A172 (cell line): ENCODE measurements at places on chromosomes 1 and 21.
A peak's percentile ranks its signal among the peaks of the same experiment; 100 is the strongest.

DNA sequence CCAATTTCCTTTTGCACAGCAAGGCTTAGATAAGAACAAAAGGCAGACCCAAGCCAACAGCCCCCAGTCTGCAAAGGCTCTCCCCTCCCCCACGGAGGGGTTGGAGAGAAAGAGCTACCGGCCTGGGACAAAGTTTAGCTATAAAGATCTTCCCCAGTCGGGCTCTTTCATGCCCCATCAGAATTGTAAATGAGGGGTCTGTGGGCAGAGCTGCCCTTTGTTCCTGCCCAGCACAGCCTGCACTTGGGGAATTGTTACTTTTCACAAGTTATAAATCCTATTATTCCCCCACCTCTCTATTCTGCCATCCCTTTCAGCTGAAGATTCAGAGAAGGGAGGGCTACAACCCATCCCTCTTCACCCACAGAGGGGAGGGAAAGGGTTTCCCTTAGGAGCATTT is 3.5 kb downstream of the MYCL start:
- no peak for DNase-seq

DNA sequence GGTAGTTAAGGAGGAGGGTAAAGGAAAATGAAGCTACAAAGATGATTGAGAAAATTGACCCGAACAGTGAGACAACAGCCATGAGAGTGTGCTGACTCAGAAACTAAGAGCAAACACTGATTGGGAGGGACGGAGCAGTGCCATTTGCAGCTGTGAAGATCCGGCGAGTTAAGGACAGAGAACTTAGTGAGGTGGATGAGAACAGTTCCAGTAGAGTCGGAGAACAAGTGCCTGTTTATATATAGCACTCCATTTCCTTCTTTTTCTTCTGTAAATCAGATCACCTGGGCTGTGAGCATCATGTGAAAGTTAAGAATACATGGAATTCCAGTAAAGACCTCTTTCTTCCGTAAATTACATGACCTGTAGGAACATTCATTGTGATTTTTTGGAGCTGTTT is 145.7 kb downstream of the KCNK2 start:
- no peak for DNase-seq

DNA sequence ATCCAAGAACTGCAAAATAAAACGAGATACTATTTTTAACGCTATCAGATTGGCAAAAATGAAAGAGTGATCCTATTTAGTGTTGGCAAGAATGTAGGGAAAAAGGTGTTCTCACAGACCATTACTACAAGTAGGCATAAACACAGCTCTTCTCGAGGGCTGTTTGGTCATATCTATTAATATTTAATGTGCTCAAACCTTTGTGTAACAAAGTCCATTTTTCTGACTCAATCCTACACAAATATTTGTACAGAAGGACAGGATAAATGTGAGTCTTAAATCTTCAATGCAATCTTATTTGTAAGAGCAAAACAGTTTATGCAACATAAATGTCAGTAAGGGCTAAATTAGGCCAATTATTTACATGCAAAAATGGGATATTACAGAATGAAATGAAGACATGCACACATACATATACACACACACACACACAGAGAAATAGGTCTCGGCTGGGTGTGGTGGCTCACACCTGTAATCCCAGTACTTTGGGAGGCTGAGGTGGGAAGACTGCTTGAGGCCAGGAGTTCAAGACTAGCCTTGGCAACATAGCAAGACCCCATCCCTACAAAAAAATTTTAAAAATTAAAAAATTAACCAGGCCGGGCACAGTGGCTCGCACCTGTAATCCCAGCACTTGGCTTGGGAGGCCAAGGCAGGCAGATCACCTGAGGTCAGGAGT is 17.7 kb downstream of the DHCR24 start:
- DNase-seq: no peak

- DNase-seq: peak; percentile 16
Observed at GRCh38 chr1:239250353-239251035, 135.9 kb upstream of the CHRM3 start.

DNA sequence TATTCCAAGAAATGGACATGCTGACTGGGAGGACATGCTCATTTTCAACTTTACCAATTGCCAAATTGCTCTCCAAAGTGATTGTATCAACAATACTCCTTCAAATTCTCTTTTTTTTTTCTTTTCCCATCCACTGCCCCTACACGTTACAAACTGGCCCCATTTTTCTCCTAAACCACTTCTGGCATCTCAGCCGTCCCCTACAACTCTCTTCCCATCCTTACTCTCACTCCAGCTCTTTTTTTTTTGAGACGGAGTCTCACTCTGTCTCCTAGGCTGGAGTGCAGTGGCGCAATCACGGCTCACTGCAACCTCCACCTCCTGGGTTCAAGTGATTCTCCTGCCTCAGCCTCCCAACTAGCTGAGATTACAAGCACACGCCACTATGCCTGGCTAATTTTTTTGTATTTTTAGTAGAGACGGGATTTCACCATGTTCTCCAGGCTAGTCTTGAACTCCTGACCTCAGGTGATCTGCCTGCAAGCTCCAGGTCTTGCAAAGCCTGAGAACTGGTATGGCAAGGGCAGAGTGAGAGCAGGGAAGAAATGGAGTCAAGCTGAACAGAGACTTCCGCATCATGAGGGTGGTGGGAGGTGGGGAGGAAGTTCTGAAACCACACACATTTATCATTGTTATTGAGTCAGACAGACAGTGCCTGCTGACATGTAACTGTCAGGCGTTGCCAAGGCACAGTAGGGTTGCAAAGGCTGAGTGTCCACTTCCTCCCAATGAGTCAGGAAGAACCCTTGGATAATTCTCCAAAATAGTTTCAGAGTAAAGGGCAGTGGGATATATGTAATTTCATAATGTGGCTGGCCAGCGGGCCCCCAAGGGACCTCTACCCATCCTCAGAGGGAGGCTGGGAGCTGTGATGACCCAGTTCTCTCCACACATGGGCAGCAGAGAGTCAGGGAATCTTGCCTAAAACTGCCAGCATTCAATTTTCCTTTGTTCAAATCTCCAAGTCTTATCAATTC is 17.4 kb downstream of the CELA3A start:
- peak; percentile 80 for DNase-seq

- DNase-seq: no peak
Observed at GRCh38 chr1:113021430-113022085, 51.4 kb upstream of the LRIG2 start.

DNA sequence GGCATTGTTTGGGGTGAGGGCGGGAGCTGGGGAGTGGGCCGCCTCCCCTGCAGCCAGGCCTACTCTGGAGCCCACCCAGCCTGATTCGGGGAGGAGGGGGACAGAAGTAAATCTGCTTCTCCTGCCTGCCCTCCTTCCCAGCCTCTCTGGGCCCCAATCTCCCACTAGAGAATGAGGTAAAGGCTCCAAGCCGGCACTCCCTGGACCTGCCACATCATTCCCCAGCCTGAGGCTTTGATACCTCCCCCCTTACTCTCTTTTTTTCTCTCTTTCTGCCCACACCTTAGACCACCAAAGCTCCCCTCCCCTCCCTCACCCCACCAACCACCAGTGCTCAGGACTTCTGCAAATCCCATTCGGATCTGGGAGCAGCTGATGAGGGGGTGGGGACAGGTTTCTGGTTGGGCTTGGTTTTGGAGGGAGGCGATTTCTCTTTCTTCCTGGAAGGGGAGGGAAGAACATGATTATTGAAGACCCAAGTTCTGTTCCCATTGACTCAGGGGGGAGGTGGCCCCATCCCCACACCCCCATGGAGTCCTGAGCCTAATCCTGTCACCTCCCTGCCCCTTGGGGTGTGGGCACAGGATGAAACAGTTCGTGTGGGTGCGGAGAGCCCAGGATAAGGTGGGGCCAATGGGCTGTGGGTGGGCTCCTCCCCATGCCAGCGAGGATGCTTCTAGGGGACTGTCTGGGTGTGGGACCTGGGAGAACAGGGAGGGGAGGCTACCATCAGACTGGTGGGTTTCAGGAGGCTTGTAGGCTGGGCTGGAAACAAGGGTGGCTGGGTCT is 1.3 kb downstream of the MAP7D1 start:
- no peak for DNase-seq

DNA sequence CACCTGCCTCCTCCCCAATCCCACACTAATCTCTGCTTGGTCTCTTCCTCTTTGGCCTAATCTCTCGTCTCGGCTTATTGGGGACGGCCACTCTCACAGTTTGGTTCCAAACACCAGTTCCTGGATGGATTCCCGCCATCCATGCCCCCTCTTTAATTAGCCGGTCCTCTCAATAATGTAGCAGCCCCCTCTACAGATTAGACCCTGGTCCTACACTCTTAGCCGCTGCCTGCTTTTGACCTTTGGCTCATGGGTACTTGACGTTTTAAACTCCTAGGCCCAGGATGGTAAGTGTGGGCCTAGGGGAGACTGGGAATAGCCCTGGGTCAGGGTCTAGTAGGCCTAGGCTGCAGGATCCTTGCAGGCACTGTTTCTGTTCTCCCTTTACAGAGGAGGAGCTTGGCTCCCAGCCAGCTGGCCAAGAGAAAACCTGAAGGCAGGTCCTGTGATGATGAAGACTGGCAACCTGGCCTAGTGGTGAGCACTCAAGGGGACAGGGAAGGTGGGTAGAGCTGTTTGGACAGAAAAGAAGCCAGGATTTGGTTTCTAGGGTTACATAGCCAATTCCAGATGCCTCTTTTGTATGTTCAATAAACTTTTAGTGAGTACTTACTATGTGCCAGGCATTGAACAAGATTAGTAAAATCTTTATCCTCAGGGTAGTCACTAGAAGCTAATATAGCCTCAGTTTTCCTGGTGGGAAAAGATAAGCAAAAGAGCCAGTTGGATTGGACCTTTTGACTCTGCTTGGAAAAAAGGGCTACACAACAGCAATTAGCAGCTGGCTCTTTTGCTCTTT is 758 bp downstream of the RAD54L start:
- DNase-seq: peak; percentile 50

DNA sequence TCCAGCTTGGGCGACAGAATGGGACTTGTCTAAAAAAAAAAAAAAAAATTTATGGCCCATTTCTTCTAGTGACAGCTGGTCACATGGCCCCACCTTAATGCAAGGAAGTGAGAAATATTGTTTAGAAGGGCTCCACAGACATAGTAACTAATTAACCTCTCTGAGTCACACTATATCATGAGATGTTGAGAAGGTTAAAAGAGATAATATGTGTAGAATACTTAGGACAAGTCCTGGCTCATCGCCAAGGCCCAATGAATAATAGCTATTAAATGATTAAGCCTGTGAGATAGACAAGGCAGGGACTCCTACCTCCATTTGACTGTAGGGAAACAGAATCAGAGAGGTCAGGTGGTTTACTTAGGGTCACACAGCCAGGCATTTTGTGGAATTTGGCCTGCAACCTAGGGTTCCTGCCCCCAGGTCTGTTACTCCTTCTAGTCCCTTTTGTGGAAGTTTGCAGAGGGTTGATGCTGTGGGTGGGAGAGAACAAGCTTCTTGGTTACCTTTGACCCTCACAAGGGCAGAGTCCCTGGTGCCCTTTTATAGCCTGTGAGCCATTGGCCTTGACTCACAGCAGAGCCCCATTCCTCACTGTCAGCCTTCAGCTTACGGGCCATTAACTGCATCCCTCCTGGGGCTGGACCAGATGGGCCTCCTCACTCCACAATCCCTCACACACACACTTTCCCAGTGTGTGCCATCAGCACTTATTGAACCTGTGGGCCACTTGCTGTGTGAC is 48.5 kb downstream of the OPRD1 start:
- peak; percentile 80 for DNase-seq

- no peak for DNase-seq
Observed at GRCh38 chr1:25917996-25918395, 11.8 kb upstream of the STMN1 start.

GRCh38 chr1:218847089-218847768 is 326.4 kb upstream of the LYPLAL1 start:
- no peak for DNase-seq

GRCh38 chr21:39599191-39599970 is 13.4 kb upstream of the B3GALT5 start:
- DNase-seq: no peak

DNA sequence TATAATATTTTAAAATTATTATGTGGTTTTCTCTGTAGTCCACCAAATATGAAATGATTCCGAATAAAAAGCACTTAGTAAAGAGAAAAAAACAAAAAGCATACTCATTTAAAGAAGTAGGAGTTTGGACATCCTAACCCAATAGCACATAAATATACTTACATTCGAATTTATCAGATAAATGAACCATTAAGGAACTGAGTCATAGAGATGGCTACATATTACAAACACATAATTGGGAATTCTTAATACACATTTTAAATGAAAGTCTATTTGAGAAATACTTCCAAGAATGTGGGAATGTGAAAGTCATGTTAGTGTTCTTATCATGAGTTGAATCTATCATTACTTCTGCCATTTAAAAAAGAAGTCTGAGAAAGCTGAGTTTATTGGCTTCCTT is 75.0 kb downstream of the USP24 start:
- no peak for DNase-seq

- DNase-seq: no peak
Observed at GRCh38 chr1:81693316-81693715, 107.4 kb upstream of the ADGRL2 start.

GRCh38 chr1:34686531-34686930 is 68.3 kb upstream of the GJB5 start:
- DNase-seq: no peak

GRCh38 chr1:24955161-24955560 is 25.1 kb upstream of the RUNX3 start:
- DNase-seq: peak; percentile 79

DNA sequence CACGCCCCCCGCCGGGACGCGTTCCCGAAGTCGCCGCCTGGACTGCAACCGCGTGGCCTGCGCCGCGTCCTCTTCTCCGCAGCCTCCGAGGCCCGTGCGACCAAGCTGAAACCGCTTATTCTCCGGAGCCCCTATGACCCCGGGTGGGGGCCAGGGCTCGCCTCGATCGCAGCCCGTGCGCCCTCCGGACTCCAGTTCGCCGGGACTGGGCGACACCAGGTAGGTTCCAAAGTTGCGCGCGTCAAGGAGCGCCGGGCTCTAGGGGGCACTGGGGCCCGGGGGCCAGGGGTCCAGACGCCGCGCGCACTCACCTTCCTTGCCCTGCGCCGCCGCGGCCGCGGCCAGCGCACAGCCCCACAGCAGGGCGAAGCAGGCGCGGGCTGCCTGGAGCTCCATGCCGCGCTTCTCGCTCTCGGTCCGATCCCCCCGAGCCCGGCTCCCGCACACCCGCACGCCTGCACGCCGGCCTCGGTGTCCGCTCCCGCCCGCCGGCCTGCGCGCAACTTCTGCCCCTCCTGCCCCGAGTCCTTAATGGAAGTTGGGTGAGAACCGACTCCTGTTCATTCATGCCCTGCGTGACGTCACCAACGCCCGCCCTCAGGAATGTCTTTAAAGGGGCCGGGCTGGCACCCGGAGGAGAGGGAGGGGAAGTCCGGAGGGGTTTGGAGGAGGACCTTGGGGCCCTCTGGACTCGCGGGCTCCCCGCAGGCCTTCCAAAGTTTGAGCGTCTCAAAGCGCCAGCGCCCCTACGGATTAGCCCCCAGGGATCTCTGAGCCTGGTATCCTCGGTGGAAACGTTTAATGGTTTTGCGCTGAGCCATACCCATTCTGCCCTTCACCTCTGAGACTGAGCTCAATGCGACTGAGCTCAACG is at the start of gene EPHA2:
Gene EPHA2, minus strand, starts transcription at position 533 of the 874 bp plus-strand sequence. Its CDS starts 137 bp downstream, at position 396.
- DNase-seq: peak; percentile 79

DNA sequence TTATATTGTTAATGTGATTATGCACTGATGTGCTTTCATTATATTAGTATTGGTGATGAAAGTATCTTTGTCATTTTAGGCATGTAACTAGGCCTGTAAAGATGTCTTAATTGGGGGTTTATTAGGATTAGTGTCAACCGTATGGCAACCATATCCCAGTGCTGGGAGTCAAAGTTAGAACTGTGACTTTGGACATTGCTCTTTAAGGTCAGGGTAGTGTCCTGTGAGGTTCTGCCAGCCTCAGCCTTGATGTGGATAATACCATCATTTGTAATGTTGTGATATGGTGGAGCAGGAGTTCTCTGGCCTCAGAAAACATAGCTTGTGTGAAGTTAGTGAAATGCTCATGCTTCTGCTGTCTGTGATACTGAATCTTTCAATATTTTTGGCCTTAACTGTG is 59.4 kb downstream of the LAMC1 start:
- DNase-seq: no peak
